ENCODE measurements at places on chromosomes 12 and 14.

- no peak for DNase-seq
These were observed 217.6 kb downstream of the TMTC2 start for GRCh38 chr12:82904219-82904790.

DNA sequence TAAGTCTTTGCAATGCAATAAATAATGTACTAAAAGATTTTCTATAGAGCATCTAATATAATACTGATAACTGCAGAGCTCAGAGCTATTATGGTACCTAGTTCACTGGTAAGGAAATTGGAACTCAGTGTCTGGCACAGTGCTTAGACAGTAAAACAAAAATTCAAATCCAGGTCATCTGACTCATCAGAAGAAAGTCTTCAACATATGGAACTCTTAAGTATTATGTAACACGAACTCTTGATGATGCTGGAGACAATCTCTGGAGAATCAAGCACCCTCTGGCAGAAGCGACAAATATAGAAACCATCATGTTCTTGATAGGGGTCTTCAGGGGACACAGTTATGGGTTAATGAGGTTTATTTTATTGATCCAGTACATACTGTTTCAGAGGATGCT lies 37.3 kb upstream of the TRHDE start:
- DNase-seq, result no peak

DNA sequence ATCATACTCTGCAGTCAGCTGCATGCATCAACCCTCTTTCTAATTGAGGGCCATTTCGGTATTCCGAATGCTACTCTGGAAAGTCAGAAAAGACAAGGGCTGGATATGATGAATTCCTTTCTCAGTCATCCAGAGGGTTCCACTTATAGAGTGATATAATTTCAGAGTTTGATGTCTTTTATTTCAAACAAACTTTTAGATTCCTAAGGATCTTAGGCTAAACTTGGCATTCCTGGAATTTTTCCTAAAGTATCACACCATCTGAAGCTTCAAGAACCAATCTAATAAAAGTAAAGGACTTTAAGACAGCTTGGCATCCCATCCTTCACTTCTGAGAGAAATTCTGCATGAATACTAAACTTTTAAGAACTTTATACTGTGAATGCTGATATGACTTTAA lies 69.3 kb upstream of the KCNJ8 start:
- no peak for DNase-seq

DNA sequence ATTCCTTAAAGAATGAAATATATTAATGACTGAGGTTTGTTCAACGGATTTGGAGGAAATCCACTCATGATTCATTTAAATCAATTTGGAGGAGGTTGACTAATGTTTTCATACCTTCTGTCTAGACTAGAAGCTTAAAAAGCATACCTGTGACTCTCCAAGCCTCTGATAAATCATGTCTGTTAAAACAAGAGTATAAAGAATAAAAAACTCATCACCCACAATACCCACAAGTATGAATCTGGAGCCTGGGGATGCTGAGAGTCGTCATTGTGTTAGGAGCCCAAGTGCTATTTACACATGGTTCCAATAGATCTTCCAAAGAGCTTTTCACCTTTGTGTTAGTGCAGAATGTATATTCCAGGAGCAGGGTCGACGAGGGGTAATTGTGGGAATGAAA lies 86.8 kb upstream of the ADAMTS20 start:
- DNase-seq, result no peak

Measured in MV-4-11 (cell line).